ENCODE measurements at places on chromosomes 6 and 20.

GRCh38 chr6:156654919-156655918 is 122.0 kb upstream of the ARID1B start:
- DNase-seq, result no peak

DNA sequence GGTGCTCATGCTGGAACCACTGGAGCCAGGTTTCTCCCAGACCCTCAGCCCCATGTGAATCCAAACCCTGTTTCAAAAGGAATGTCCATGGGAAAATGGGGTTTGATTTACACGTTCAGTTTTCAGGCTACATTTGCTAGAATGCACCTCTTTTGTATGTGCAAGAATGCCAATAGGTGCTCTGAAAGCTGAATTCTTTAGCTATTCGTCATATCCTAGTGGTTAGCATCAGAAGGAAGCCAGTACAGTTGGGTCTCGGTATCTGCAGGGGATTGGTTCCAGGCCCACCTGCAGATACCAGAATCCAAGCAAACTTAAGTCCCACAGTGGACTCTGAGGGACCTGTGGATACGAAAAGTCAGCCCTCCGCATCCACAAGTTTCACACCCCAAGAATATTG is 93.4 kb downstream of the UST start:
- no peak for DNase-seq

- DNase-seq, result no peak
These were observed 1.5 kb upstream of the PMEPA1 start for GRCh38 chr20:57711311-57711712.

- no peak for DNase-seq
These were observed 40.9 kb downstream of the PTPRA start for GRCh38 chr20:2914160-2914559.

DNA sequence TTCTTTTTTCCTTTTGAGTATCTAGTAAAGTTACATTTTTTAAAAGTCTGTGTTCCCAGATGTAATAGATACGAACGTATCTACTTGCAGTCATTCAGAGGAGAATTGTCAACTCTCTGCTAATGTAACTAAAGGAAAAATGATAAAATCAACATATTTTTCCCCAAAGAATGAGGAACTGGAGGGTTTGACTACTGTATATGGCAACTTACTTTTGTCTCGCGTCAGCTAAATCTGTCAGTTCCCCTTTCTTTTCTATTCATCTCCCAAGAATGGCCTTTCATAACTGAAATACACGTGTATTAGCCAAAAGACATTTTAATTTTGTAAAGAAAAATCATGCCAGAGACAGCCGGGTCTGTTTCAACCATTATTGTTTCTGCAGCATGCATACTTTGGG is 5.4 kb downstream of the EYA2 start:
- no peak for DNase-seq

DNA sequence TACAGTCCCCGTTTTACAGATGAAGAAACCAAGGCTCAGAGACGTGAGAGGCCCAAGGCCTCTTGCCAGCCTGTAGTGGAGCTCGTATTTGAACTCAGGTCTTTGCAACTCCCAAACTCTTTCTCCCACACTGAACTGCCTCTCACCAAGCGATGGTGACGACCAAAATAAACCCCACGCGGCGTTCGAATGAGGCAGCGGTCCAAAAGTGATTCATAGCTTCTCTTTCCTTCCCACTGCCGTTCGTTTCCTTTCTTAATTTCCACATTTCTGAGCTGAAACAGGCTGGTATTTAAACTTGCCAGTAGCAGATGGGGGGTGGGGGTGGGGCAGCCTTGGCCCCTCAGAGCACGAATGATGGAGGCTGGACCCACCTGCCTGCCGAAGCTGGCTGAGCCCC is 252.9 kb upstream of the KCNG1 start:
- no peak for DNase-seq

DNA sequence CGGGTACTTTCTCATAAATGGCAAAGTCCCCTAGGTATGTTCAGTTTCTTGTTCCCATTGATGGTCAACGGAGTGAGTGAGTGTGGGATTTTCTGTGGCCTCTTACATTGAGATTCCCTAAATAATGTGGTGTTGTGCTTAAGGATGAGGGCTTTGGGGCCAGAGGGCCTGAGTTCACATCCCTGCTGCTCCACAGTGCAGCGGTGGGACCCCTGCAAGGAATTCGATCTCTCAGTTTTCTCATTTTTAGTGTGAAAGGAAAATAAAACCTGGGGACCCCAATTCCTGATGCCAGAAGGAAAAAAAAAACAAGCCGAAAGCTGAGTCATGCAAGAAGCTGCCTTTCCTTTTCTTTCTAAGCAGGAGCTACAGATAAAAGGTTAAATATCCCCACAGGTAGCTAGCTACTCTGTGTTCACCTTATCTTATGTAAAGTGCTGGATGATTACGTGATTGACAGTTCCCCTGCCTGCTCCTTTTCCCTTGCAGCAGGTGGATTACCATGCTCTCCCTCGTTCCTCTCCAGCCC is 120.2 kb upstream of the CLDN20 start:
- DNase-seq, result no peak

GRCh38 chr20:40639676-40640355 is 49.2 kb downstream of the MAFB start:
- DNase-seq, result no peak

DNA sequence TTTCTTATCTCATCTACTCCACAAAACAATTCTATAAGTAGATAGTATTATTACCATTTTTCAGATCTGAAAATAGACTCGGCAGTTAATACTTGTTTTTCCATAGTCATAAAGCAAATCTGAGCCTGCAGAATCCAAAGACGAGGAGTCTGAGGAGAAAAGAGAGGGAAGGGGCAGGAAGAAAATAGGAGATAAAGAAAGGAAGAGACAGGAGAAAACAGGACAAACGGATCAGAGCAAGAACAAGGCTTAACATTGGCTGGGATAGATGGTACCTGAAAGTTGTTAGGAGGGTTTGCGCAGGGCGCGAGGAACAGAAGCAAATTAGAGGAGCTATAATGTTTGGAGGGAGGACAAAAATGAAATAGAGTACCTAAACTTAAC is 639 bp upstream of the PPIL1 start:
- DNase-seq, result no peak

DNA sequence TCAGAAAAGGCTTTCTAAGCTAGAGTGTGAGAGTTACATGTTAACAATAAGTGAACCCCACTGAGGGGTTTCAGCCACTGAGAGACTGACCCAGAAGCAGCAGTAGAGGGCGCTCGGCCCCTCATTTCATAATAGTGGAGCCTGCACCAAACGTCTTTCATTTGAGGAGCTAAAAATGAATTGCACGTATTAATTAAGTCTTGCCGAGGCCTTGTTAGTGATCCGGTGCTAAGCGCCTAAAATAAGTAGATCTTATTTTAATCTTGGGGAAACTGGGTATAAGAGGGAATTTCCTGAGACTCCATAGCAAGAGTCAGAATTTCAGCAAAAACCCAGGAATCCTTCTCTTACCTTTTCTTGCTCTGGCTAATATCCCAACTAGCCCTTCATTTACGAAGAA is 209.7 kb downstream of the FARS2 start:
- peak; percentile 75 for DNase-seq

DNA sequence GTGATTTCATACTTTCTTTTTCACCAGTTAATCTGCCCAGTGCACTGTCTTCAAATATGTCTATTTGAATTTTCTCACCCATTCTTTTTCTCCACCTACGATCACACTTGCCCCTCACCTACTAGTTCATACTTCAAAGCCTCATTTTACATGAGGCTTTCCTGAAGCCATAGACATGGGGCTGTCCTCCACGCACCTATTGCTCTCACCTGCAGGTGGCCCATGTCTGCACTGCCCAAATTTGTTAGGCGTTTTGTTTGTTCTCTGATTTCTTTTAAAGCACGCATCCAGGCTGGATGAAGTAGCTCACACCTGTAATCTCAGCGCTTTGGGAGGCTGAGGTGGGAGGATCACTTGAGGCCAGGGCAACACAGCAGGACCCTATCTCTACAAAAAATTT is 106.8 kb upstream of the RIPOR2 start:
- DNase-seq, result peak; percentile 58

GRCh38 chr20:22862671-22863230 is 172.4 kb upstream of the SSTR4 start:
- no peak for DNase-seq

GRCh38 chr6:90488816-90489215 is 98.1 kb downstream of the MAP3K7 start:
- DNase-seq, result no peak

- no peak for DNase-seq
These were observed 234.7 kb downstream of the TAF4 start for GRCh38 chr20:61830991-61831390.

DNA sequence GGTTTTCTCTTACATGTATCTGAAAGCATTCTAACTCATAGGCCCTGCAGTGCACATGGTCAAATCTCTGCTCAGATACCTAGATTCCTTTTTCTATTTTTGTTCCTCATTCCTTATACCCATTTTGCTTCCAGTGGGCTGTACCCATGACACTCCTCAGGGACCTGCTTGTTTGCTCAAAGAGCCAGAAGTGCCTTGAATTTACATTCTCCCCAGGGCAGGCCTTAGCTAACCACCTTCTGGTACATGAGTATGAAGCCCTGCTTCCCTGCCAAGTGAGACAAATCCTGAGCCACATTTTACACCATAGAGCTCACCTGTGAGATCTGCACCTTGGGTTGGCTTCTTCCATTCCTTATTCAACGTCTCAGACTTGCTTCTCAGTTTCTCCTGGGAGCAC is 326.6 kb upstream of the SASH1 start:
- no peak for DNase-seq

DNA sequence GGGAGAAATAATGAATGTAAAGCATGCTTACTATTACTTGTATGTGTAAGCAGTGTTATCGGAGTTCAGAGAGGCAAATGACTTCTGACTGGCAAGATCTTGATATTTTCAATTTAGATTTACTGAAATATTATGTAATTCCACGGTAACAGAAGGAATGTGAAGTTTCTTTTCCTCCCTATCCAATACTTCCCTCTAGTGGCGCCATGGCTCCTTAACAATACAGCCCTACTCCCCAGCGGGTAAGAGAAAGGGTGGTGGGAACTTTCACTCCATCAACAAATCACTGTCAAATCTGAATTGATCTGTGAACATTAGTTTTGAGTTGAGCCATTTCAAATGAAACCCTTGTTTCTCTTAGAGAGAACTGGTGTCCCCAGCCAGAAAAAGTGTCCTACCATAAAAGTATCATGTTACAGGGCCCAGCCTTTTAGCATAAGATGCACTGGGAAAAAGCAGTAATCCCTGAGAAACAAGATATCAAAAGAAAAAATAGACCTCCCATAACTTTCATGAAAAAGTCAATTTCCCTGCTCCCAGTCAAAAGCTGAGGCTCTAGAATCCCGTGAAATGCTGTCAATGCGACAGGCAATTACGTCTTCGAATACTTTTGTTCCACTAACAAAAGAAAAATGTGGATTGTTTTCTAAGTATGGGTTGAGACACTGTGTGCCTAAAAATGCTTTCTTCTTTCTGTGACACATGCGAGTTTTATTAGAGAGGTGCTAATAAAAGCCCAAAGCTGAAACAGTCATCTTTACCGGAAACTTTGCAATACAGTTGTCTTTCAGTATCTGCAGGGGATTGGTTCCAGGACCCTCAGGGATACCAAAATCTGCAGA is 12.9 kb downstream of the COX7A2 start:
- DNase-seq, result no peak

DNA sequence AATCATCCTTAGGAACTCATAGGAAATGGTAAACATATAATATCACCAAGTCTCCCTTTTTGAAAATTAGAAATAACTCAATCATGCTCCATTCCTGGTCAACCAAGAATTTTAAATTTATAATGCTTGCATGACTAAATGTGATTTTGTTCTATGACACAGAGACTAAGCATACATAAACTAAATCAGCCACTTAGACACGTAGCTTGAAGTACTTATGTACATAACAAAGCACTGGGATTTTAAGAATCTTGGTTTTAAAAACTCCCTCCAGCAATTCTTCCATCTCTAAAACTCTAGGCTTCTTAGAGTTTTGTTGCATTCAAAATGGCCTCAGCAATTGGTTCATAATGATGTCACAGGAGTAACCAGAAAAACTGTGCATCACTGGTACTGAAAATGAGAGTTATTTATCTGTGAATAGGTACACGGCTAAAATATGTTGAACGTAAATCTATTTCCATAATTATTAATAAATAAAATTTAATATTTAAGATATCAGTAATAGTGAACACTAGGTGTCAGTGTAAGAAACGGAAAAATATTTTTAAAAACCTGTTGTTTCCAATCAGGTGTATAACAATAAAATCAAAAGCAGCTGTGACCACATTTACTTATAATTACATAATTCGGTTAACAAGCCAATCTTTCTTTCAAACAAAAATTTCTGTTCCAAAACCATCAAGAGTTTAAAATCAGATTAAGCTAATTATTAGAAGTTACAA is 241.6 kb upstream of the RUNX2 start:
- no peak for DNase-seq

DNA sequence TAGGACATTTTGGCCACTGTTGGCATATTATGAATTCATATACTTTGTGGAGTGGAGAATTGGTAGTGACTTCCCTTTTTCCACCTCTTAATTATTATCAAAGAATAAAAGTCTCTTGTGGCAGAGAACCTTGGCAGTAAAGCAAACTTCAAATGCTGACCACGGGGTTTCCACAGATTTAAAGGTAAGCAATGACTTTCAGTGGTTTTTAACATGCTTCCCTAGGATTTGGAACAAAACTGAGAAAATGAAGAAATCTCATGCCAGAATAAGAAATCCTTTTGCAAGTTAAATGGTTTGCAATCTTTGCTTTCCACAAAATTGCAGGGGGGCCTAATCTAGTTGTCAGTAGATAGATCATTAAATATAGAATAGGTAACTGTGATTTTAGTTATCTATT is 2.0 kb upstream of the SDC4 start:
- DNase-seq, result no peak

GRCh38 chr6:124879992-124880355 is 82.3 kb upstream of the RNF217 start:
- no peak for DNase-seq

GRCh38 chr20:56328861-56329260 is 29.9 kb upstream of the FAM210B start:
- peak; percentile 33 for DNase-seq
